Activated CD4-positive, CD25-positive, alpha-beta regulatory T cell treated with anti-CD3 and anti-CD28 coated beads, Interleukin-2, amount 50 U/mL, for 24 hours (primary cell): ENCODE measurements at places on chromosomes 1 and 21.

GRCh38 chr1:56081173-56081572 lies 498.2 kb downstream of the PLPP3 start:
- no peak for ATAC-seq

DNA sequence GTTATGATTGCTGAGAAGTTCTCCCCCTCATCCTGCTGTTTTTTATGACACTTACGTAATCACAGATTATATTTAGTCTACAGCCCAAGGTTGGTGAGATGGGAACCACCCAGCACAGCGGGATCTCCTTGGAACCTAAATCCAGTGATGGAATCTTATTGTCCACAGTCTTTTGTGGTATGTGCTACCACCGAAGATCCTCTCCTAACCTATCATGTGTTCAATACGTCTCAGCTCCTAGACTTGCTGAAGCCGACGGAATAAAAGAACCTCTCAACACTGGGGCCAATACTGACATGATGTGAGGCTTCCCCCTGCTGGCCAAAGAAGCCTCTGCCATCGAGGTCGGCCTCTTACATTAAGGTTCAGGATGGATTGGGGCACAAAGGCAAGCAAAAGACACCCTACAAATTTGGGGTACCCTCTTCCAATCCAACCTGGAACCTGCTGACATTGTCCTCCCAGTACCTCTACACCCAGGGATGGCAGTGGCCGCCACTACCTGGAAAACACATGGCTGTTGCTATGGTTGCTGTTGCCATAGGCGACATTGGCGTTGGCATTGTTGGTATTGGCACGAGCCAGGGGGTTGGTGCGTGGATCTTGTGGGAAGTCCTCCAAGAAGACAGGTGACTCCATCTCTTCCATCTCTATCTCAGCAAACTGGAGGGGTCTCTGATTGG lies 19.4 kb upstream of the KIF21B start:
- peak; percentile 87 for ATAC-seq

GRCh38 chr1:178066296-178066907 lies 27.5 kb upstream of the RASAL2 start:
- ATAC-seq, result no peak

GRCh38 chr1:56539520-56539931 lies 39.8 kb downstream of the PLPP3 start:
- no peak for ATAC-seq

GRCh38 chr1:55287723-55288122 lies 72.6 kb upstream of the USP24 start:
- no peak for ATAC-seq

GRCh38 chr1:231847612-231848397 lies 221.2 kb downstream of the DISC1 start:
- ATAC-seq, result no peak

DNA sequence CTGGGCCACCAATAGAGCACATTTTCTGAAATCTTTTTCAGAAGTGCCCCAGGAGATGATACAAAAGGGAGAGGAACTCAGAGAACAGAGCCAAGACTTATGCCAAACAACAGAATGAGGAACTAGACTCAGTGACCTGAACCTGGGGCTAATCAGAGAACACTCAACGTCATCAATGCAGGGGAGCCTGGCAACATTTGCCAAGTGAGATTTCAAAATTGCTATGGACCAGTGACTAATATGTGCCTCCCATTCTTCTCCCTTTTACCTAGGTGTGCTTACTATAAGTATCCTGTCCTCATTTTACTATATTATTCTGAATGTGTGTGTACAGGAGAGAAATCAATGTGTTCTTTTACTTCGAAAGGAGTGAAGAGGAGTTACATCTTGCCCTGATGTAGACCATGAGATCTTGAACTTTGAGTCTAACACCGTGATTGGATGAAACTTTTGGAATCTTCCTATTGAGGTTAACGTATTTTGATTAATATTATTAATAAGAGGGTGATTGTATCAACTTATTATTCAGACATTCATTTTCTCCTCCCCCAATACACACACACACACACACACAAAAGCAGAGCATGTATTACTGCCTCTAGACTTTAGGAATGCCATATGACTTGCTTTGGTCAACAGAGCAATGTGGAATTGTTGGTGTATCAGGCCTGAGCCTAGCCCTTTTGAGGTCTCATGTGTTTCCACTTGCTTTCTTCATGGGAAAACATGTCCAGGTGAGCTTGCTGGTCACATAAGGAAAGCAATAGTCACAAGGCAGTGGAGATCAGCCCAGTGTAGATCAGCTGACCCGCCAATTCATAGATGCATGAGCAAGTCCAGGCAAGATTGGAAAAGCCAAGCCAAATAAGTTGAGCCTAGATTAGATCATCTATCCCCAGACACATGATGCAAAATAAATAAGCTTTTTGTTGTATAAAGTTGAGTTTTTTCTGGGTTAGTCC lies 80.3 kb upstream of the ETS2 start:
- no peak for ATAC-seq

- ATAC-seq, result no peak
Measured at GRCh38 chr1:99557546-99558202, 88.2 kb upstream of the PALMD start.

- ATAC-seq, result no peak
Measured at GRCh38 chr1:202568826-202569225, 141.4 kb downstream of the SYT2 start.

DNA sequence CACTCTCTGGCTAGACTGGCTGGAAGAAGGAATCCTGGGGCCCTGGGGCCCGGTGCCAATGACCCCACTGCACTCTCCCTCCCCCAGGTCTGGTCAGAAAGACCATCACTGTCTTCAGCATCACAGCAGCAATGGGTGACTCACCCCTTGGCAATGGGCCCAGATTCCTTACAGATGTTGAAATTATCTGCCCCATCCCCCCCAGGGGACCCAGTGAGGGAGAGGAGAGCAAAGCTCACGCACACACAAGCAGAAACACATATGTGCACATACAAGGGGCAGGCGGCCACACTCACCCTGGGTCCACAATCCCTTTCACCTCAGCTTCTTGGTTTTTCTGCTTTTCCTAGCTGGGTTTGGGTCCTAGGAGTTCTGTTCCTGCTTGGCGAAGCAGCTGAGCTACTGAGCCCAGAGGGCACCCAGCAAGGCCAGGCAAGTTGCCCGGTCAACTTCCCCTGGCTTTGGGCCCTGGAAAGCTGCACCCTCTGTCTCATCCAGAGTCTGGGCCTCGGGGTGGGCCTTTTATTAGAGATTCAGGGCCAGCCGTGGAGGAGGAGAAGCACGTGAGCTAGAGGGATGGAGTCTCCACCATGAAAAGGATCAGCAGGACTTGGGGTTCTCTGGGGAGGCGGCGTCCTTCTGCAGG lies 2.6 kb downstream of the COL16A1 start:
- no peak for ATAC-seq

DNA sequence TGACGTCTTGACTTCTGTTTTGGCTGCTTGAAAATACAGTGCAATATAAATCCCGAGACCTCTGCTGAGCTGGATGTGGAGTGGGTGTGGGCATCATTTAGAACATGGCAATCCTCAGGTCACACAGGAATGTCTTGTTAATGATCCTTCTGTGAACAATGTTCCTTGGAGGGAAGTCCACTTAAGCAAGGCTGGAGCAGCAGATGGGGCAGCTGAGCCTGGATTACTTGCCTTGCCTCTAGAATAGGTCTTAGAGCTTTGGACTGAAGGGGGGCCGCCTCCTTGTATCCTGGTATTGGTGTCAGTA lies 926 bp upstream of the SCMH1 start:
- ATAC-seq, result no peak

GRCh38 chr21:32332463-32332951 lies 33.9 kb downstream of the MRAP start:
- no peak for ATAC-seq

DNA sequence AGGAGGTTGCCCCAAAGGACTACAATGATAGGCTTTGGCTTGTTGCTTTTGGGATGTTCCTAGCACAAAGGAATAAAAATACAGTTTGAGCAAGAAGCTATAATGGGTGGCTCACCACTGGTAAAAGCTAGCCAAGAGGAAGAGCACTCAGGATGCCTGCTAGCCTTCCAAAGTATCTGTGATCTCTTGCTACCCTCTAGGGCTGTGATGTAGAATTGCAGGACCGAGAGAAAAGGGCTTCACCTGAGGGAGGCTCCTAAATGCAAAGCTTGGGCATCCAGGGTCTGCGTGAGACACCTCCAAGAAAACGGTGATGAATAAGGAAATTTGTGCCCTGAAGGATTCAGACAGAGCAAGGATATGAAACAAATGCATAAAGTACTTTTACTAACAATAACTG lies 17.7 kb downstream of the IVL start:
- ATAC-seq, result no peak

DNA sequence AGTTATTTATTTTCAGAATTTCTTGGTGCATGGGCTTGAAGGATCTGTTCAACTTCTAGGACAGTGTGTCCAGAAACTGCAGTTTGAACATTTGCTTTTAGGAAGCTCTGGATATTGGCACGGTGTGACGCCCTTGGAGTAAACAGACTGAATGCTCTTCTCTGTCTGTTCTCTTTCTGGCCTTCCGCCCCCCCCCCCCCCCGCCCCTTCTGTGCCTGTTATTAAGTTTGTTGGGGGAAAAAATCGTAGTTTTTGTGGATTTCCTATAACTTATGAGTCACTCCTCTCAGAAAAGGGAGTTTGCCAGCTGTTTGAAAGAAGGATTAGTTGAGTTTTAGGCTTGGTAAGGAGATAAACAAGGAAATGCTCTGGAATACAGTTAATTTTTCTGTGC lies 1.2 kb downstream of the KCTD3 start:
- ATAC-seq, result no peak

- no peak for ATAC-seq
Measured at GRCh38 chr1:226051365-226051764, 11.2 kb upstream of the H3-3A start.

GRCh38 chr1:42777852-42778251 lies 6.9 kb upstream of the TMEM269 start:
- no peak for ATAC-seq

DNA sequence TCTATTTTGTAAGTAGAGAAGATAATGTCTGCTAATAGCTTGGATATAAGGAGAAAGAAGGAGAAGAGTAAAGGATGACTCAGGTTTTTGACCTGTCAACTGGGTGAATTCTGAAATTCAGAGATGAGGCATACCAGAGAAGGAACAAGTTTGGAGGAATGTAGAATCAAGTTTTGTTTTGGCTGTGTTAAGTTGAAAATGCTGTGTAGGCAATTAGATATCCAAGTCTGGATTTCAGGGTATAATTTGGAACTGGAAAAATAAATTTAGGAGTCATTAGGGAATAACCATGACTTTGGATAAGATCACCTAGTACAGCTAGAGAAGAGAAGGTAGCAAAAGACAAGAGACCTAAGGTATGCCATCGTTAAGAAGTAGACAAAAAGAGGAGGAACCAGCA lies 22.4 kb upstream of the GNG4 start:
- ATAC-seq, result no peak

GRCh38 chr1:113399062-113399583 lies 8.8 kb downstream of the MAGI3 start:
- no peak for ATAC-seq

DNA sequence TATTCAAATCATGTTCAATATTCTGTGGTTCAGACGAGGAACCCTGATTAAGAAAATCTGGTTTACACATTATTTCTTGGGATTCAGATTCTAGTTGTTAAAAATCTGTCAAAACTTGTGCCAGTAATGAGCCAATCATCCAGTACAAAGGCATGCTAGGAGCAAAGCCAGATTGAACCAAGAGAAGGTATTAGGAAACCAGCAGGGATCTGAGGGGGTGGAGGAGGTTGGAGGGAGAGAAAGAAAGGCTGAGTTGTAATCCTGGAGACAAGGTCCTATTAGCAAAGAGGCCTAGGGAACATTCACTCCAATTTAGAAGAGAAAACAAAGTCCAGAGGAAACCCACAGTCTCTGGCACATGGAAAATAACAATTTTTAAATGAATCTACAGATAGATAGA lies 352.9 kb downstream of the LTN1 start:
- no peak for ATAC-seq

DNA sequence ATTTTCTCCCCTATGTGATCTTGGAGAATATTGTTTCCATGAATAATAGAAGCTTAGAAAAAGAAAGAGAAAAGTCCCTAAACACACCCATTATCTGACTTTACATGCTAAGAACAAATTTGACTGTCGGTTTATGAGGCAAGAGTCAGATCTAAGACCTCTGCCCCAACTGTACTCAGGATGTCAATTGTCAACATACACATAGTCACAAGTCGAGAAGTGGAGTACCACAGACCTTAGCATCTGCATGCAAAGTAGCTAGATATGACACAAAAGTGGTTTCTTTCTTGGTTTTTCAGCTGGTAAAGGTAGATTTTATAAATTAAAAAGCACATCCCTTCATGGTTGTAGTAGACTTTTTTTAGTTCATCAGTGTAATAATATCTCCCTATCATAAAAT lies 97.2 kb upstream of the DPYD start:
- ATAC-seq, result no peak

DNA sequence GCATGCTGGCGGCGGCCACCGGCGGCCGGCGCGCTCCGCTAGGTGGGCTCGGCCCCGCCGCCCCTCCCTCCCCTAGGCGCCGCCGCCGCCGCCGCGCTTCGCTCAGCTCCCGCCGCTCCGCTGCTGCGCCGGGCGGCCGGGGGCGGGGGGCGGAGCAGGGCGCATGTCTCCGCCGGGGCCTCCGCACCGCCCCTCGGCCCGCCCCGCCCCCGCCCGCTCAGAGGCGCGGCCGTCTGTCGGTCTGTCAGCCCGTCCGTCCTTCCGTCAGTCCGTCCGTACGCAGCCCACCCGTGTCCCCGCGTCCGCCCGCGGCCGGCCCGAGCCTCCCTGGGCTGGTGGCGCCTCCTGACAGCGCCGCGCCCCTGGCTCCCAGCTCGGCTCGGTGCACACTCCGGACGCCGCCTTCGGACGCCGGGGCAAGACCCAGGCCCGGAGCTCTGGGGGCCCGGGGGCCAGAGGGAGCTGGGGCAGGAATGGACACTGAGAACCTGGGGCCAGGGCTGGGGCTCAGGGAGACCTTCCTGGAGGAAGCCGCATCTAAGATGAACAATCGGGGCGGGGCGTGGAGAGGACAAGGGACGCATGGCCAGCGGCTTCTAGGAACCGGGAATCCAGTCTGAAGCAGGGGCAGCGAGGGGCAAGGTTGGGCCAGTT lies at the start of gene GPR153:
Gene GPR153, minus strand, starts transcription at position 138 of the 654 bp plus-strand sequence. CDS start 6,193 bp downstream, outside the sequence.
- ATAC-seq, result peak; percentile 72

GRCh38 chr1:206558794-206559671 lies 51.7 kb downstream of the RASSF5 start:
- ATAC-seq, result no peak
